ENCODE measurements at places on chromosomes 2 and 18.

- no peak for DNase-seq
Observed at GRCh38 chr18:1416074-1416473, 511.4 kb downstream of the ADCYAP1 start.

GRCh38 chr2:46914578-46915230, 902 bp downstream of the MCFD2 start:
- DNase-seq, result no peak

DNA sequence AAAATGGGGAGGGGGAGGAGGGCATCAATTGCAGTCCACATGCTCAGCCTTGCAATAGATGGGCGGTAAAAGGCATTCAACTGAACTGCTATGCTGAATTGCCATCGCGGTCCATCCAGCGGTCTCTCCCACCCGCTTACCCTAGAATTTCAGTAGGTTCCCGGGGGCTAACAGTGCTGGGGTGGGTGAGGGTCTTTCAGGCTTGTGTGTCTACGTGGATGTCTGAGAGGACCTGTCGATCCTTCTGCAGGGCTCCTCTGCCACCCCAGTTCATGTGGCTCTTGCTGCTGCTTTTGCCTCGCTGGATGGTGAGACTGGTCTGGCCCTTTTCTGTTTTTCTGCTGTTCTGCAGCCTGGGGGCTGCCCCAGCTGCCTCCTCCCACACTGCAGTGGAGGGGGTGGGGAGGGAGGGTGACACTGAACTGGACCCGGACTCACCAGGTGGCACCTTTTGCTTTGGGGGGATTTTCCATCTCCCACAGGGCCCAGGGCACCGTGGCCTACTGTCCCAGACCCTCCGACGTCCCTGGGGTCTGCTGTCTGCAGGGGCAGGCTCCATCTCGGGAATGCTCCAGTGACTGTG, 14.1 kb downstream of the ACKR3 start:
- DNase-seq, result no peak

DNA sequence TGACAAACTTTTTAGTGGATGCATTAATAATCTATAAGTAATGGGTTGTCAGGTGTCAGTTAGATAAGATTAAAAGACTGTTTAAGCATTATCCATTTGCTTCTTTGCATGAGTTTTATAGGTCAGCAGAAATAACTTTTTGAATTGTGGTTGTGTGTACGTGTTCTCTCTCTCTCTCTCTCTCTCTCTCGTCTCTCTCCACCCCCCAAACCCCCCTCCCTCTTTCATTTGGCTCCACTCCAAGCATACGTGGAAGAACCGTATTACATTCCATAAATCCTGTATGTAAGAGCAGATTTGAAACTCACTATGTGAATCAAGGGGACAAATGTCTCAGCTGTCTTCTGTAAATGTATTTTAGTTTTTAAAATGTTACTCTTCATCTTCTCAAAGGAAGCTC, 120.2 kb downstream of the MEIS1 start:
- DNase-seq, result no peak

DNA sequence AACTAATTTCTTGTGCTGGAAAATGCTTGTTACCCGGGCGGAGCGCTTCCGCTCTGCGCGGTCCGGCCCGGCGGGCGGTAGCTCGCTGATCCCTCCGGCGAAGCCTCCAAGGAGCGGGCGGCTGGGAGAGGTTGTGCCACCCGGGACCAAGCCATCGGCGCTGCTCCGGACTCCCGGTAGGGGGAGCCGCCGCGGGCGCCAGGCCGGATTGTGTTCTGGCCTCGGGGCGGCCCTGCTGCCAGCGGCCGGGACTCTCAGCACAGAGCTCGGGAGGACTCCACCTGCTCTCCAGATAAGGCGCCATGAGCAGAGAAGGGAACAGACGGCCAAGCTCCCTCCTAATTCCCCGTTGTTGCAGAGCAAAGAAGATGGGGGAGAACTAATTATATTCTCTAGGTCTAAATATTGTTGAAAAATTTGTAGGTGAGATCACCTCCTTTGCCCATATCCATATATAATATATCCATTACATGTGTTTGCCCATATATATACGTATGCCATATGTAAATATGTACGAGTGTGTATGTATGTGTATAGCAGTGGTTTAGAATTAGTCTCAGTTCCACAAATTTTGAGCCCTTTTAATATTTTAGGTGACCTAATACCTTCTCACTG, 13.8 kb upstream of the SATB2 start:
- DNase-seq, result no peak

GRCh38 chr18:13447621-13448334, 229.2 kb downstream of the LDLRAD4 start:
- DNase-seq, result no peak

DNA sequence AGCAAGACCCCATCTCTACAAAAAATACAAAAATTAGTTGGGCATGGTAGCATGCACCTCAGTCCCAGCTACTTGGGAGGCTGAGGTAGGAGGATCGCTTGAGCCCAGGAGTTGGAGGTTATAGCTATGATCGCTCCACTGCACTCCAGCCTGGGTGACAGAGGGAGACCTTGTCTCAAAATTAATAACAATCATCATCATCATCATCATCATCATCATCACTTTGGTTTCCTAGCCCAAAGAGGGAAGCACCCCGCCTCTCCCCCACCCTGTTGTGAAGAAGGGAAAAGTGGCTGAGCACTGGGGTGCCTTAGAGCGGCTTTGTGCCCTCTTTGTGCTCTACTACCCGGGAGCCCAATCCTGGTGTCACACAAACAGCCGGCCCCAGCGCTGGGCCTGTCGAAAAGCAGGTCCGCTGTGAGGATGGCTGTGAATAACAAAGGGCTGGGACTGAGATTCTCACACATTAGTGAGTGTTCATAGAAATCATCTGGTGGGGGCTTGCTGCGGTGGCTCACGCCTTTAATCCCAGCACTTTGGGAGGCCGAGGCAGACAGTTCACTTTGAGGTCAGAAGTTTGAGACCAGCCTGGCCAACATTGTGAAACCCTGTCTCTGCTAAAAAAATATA, 42.6 kb upstream of the ASXL2 start:
- no peak for DNase-seq

GRCh38 chr2:68692511-68692910, 42.1 kb upstream of the ARHGAP25 start:
- DNase-seq, result no peak

GRCh38 chr18:37779220-37779619, 213.6 kb upstream of the CELF4 start:
- no peak for DNase-seq

GRCh38 chr18:58446391-58447060, 182.4 kb downstream of the ALPK2 start:
- no peak for DNase-seq

DNA sequence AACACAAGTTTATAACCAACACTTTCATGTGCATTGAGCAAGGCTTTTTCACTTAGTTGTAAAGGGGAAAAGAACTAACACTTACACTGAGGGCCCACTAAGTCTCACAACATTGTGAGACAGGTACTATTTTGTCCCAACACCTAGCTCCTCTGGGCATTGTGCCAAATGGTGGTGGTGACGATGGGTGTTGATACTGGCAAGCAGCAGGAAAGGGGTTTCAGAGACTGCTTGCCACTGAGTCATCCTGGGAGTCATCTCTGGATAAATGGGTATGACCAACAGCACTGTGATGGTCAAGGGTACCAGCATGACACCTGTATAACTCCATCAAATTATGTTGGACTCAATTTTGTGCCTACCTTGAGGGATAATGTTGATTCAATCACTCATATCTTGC, 138.8 kb upstream of the ITGA6 start:
- DNase-seq, result peak; percentile 27

DNA sequence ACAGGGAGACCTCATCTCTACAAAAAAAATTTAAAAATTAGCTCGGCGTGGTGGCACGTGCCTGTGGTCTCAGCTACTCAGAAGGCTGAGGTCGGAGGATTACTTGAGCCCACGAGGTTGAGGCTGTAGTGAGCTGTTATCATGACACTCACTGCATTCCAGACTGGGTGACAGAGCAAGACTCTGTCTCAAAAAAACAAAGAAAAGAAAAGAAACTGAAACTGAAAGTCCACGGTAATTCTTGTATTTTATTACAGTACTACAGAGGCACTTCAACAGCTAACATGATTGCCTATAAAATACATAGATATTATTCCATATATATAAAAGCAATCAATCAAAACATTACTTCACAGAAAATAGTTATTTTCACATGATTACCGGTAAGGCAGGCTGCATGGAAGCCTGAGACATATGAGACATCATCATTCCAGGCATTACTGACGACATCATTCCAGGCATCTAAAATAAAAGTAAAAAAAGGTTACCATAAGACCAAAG, 23.1 kb downstream of the PRPF40A start:
- peak; percentile 51 for DNase-seq

Measured in activated naive CD4-positive, alpha-beta T cell treated with anti-CD3 and anti-CD28 coated beads, Interleukin-2, amount 10 ng/mL, durations not matched to agents 7 days and 5 days (primary cell).